Psoas muscle (tissue), 8 donors: ENCODE measurements at places on chromosomes 7 and 10. TPM values are rescaled to one million over a fixed set of nuclear protein-coding genes. Genes with fewer than 3 reads are reported as not detected.

HDAC9 gene
- polyA plus RNA-seq, result 0.86 TPM

MRLN gene
- 297 TPM for polyA plus RNA-seq

CPA5 gene
- 0.42 TPM for polyA plus RNA-seq

CYP3A7 gene
- polyA plus RNA-seq, result not detected

DNA sequence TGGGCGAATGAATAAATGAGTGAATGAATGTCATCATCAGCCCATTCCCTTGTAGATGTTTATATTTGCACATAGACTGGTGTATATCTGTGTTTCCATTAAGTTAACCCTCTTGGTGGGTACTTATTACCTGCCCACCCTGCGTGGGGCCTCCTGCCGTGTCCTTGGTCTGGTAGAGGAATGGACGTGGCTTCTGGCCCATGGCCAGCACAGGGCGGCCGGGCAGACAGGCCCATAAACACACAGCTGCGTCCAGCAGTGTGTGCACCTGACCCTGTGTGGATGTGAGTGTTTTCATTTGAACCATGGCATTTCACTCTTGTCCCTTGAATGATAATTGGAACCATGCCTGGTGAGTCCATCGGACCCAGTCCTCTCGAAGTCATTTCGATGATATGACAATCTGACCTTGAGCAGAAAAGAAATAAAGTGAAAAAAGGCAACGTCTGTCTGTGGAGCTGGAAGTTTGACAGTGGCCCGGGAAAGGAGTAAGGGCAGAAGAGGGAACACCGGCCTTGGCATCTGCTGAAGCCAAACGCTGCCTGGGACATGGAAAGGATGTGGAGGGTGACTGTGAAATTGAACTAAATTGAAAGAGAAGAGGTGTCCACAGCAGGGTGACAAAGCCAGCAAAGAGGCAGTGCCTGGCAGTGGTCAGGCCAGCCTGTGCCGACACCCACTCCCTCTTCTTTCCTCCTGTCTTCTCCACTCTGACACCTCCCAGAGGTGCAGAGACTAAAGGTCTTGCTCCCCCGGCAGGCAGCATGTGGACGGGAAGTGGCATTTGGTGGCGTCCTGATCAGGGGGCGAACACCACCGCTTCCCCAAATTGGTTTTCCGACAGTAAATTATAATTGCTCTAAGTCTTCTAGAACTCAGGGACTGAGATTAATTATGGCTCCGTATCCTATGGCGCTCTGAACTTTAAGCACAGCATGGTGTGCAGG, 199.0 kb upstream of the ZMIZ1 start:
- DNase-seq, result no peak

DNA sequence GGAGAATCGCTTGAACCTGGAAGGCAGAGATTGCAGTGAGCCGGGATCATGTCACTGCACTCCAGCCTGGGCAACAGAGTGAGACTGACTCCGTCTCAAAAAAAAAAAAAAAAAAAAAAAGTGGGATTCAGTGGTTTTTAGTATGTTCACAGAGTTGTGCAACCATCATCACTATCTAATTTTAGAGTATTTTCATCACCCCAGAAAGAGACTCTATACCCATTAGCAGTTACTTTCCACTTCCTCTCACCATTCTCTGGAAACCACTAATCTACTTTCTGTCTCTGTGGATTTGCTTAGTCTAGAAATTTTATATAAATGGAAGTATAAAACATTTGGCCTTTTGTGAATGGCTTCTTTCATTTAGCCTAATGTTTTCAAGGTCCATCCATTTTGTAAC, 113.4 kb downstream of the ST7 start:
- DNase-seq, result no peak

DNA sequence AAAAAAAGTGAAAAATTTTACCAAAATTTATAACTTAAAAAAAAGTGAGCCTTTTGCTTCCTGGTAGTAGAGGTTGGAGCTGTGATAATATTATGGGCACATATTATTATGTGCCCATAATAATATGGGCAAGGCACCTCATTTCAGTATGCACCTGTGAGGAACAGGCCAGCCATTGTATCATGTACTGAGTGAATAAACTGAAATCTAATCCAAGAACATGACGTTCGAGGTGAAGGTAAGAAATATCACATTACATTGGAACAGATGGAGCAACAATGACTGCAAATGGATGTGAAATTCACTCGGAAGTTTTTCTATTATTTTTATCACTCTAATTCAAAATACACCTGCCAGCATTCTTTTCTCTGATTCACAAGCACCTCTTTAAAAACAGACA, 216.0 kb downstream of the KLF6 start:
- no peak for DNase-seq

DNA sequence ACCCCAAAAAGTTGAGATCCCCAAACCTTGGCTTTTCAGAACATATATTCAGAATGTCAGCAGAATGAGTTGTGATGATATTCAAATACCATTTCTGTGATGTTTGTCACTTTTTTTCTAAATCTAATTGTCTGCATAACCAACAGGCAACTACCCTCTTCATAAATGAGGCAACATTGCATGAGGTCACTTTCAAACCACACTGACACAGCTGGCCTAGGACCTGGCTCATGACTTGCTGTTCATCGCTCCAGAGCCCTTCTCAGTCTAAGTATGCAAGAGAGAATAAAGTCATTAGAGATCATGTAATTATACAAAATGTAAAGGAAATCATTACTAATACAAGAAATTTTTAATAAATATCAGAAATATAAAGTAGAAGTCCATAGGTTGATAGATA, 681.9 kb downstream of the GRM8 start:
- DNase-seq, result no peak

DNA sequence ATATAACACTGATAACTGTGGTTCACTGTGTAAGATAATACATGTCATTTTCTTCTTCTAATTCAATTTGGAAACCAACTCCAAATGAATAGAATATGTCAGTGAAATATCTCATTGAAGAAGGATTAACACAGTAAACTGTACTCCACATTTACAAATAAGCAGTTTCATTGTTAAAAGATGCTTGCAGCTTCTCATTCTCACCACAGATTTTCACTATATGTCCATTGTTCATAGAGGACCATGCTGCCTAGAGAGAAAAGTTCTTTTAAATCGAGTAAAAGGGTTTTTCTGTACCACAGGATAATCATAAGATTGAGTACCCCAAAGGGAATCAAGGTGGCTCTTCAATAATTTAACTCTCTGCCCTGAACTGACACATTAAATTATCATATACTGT, 165.5 kb downstream of the LRRN3 start:
- DNase-seq, result no peak

GRCh38 chr10:96681524-96681923, 38.8 kb downstream of the PIK3AP1 start:
- no peak for DNase-seq

- DNase-seq, result peak; percentile 68
These were observed 1.1 kb upstream of the KBTBD2 start for GRCh38 chr7:32892521-32893206.

- DNase-seq, result no peak
These were observed 328.4 kb upstream of the NFE2L3 start for GRCh38 chr7:25823571-25823970.

DNA sequence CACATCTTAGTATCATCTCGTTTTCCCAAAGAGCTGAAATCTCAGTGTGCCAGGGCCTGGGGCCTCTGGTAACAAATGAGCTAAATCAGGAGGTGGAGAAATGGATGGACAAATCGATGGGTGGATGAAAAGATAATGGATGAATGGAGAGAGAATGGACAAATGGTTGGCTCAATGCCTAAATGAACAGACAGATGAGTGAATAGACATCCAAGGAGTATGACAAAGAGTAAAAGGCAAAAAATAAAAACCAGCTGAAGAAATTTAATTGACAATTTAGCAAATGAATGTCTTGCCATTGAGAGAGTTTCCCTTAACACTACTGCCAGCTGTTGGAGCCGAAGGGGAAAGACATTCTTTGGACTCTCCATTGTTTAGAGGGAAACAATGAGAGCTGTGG, 8.0 kb downstream of the SYCE1 start:
- no peak for DNase-seq

- peak; percentile 77 for DNase-seq
These were observed 7.8 kb upstream of the TRIM56 start for GRCh38 chr7:101077303-101078086.

GRCh38 chr10:30476511-30477155, 42.6 kb downstream of the MAP3K8 start:
- no peak for DNase-seq

- no peak for DNase-seq
These were observed 53.1 kb upstream of the COBL start for GRCh38 chr7:51369746-51370145.

DNA sequence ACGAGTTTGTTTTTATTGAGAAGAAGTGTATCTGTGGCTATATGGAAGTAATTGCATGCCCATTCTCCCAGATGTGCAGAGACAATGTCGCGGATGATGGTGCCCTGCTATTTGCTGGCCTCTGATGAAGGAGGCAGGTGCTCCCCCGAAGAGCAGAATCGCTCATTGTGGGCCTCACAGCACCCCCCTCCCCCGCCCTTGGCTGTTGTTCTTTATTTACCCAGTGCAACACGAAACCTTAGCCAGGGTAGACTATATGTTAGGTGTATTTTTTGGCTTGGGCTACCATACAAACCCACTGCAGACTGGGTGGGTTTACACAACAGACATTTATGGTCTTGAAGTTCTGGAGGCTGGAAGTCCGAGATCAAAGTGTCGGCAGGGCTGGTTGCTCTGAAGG, 3.4 kb upstream of the ADCY1 start:
- no peak for DNase-seq

- no peak for DNase-seq
These were observed 397.3 kb downstream of the PPP1R3A start for GRCh38 chr7:113521468-113521867.

DNA sequence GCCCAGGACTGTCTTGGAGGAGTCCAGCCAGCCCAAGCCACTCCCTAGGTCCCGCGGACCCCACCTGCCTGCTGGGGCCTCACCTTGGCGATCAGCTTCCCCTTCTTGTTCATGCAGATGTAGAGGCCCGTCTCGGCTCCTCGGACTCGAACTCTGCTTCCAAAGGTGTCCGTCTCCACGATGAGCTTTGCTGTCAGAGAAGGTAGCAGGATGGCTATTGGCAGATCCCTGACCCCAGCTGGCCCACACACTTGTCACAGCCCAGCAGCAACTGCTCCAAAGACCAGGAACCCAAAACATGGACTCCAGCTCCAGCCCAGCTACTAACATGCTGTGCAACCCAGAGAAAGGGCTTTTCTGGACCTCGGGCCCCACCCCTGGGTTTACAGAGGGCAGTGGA, 4.5 kb downstream of the FGF8 start:
- DNase-seq, result no peak

- DNase-seq, result no peak
These were observed 232.3 kb downstream of the ADAM12 start for GRCh38 chr10:126156012-126156411.

DNA sequence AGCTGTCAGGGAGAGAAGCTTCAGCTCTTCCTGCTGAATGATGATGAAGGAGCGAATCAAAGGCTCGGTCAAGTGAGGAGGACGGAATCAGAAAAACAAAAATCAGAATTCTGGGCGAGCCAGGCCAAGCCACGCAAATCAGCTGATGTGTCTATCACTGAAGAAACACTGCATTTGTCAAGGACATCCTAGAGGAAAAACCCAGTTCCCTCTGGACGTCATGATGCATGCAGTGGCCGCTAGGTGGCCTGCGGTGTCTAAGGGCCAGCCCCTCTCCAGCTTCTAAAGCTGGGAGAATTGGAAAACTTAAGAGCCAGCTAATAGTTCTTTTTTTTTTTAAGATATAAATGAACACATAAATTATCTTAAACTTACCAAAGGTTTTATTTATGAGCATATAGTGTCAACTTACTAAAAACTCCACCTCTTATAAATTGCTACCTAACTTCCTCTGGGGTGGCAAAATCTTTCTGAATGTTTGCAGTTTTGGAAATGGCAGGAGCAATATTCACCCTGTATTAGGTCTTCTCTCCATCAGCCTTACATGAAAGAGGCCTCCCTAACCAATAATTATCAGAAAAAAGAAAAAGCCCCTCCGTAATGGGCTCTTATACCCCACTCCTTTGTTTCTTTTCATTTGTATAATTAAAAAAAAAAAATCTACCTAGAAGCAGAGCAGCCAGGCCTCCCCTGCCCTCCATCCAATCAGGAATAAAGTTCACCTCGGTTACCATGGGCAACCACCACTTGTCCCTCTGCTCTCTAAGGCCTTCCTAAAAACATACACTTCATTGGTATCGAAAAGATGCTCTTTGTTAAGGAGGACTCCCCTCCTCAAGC, 186.8 kb downstream of the USP6NL start:
- DNase-seq, result peak; percentile 28

DNA sequence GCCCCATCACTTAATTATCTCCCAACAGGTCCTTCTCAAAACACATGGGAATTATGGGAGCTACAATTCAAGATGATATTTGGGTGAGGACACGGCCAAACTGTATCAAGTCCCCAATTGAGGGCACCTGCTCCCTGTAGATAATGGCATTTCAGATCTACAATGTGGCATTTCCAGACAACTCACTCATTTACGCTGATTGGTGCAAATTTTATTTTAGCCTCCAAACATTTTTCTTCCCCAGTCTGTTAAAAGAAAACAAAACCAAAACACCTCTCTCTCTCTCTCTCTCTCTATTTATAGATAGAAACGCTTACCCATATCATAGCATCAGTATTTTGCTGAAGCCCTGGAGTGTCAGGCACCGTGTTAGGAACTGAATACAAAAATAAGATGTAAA, 148.7 kb upstream of the KLF6 start:
- no peak for DNase-seq

DNA sequence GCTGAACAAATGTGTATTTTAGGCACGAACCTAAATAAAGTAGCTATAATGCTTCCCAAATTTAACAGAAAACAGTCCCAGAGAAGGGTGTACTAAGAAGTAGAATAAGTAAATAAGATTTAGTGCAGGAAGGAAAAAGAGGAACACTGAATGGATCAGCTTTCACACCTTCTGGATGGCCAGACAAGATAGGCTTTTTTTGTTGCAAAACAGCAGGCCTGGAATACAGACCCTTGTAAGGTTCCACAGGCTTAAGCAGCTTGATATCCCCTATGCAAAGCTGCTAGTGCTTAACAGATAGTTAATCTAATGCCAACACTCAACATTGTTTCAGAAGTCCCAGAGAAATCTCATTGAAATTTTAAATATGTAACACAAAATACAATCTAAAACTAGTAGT, 328.1 kb upstream of the STEAP1 start:
- DNase-seq, result no peak

DNA sequence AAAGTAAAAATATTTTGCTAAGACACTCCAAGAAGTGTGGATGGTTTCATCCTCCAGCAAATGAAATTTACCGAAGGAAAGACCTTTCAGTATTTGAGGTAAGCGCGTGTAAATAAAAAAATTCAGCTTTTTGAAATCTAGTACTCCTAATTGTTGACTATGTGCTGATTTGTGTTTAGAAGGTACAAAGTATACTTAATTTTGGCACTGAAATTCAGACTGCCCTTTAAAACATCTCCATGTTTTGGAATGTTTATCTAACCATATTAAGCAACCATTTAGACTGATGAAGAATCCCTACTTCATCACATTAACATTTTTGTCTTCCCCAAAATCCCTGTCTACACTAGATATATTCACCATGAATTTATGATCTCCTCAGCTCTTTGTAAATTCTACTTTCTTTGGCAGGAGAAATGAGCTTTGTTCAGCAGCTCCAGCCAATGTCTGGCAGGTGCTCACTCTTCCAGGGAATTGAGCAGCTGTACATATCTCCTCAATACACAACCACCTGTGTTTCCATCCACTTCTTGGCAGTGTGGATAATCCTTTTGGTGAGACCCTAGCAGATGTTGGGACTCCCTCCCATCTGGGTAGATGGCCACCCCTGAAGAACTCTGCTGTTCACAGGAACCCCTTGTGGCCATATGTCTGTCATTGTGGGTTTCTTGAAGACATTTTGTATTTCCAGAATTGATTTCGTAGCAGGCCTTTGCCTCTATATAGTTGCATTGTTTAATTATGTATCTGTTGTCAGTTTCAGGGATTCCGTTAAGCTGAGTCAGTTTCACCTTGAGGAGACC, 129.4 kb upstream of the SAMD8 start:
- no peak for DNase-seq
